Hematopoietic multipotent progenitor cell treated with erythropoietin and hydrocortisone succinate and interleukin-3 and kit ligand, for 4 days (in vitro differentiated cells): ENCODE measurements at places on chromosomes 1 and 21.

DNA sequence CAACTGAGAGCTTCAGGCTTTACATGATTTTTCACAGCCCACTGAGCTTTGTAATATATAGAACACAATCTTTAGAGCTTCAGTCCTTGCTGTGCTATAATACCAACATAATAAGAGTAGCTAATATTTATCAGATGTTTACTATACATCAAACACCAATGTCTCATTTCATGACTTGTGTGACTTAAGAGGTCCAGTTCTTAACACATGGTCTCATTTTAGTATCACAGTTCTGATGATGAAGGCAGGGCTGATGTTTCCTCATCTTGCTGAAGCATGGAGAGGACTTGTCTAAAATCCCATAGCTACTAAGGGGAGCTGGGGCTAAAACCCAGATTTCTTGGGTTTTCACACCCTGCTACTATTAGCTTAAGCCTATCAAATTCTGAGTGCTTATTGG lies 5.5 kb downstream of the MTR start:
- DNase-seq = no peak

DNA sequence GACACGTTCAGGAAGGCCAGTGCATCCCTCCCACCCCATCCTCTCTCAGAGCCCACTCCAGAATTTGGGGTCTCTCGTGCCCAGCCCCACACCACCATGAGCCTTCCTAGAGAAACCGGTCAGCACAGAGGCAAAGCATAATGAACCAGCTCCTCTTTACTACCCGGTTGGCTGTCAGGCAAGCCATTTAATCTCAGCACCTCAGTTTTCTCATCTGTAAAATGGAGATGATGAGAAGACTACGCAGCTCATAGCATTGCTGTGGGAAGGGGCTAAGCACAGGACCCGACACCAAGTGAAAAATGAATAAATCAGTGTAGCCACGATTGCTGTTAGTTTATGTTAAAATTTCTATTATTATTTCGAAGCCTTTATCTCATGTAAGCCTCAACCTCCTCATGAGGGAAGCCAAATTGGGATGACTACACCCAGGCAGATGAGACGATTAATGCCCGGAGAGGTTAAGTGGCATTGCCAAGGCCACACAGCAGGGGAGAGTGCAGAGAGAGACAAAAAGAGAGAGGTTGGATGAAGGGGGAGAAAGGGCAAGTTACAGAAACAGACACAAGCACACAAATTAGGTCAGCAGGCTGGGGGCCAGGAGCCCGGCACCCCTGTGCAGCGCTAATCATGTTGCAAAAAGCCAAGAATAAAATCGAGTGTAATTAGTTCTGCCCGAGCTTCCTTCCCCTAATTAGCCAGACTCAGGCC lies 25.7 kb downstream of the SDC3 start:
- DNase-seq = no peak

GRCh38 chr1:87226341-87226760 lies 102.3 kb upstream of the LMO4 start:
- DNase-seq = peak; percentile 52

DNA sequence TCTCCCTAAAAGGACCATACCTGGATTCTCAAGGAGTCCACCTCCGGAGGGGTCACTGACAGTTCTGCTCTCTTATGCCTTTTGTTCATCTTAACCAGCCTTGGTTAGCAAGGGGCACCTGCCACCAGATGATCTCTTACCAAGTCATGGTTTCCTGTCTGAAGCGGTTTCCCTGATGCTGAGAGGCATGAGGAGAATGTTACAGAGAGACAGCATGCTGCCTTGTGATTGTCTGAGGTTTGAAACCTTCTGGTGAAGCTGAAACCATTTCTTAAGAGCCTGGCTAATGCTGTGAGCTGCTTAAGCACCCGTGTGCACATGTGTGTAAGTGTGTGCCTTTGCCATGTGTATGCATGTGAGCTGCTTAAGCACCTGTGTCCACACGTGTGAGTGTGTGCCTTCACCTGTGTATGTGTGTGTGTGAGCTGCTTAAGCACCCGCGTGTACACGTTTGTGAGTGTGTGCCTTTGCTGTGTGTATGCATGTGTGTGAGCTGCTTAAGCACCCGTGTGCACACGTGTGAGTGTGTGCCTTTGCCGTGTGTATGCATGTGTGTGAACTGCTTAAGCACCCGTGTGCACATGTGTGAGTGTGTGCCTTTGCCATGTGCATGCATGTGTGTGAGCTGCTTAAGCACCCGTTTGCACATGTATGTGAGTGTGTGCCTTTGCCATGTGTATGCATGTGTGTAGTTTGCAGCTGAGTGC lies 136.4 kb upstream of the COL6A1 start:
- DNase-seq = no peak

DNA sequence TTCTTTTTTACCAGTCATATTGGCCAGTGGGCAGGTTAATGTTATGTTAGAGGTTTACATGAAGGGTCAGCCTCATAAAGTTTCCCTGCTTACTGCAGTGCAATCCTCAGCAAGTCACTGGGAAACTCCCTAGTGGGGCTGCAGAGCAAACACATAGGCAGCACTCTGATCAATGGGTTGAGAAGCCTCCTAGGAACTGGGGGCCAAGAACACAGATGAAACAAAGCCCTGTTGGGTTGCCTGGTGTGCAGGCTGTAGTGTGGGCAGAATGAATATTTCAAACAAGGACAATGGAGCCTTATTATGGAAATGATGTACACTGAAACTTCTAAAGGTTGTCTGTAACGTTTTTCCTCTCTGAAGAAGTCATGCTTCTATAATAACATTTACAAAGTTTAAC lies 431.6 kb upstream of the PTBP2 start:
- DNase-seq = no peak

- DNase-seq = peak; percentile 76
Measured at GRCh38 chr1:61184040-61184713, 101.8 kb downstream of the NFIA start.

DNA sequence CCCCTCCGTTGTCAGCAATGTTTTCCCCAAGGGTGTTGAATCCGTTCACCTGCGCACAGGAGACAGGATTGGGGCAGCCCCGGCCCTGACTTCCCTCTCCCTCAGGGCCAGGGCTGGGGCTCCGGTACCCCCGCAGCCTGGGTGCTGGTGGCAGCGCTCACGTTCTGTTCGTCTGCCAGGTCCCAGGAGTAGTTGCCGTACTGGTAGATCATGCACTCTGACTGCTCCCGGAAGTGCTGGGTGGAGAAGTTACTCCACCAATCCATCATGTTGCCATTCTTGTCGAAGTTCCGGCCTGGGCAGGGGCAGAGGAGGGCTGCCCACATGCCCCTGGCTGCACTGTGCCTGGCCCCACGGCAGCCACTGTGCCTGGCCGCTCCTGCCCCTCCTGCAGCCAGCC lies 6.1 kb downstream of the PRXL2B start:
- DNase-seq = peak; percentile 52

GRCh38 chr1:38465460-38465859 lies 394.1 kb downstream of the RRAGC start:
- DNase-seq = no peak

GRCh38 chr1:161139766-161140165 lies 7.3 kb upstream of the DEDD start:
- DNase-seq = peak; percentile 81

- DNase-seq = no peak
Measured at GRCh38 chr21:44704636-44705001, 6.8 kb downstream of the TSPEAR start.

DNA sequence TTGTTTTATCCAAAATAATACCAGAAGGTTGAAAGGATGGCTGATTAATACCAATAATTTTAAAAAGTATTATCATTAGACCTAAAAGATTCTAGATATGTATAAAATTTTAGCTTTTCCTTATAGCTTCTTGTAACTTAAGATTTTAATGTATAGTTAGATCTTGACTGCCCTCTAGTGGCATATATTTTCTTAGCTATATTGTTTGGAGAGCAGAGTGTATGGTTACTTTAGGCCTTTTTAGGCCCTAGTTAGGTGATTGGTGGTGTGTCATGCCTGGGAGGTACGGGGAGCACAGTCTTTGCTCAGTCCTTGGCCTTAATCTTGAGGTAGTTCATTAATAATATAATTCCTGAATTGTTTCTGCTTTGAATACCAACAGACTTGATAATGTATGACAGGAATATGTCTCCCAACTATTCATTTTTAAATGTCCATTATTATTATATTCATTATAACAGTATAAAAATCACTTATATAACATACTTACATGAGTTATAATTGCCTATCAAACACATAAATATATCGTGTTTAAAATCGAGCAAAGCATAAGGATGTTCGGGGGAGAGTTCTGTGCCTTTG lies 328.4 kb downstream of the ZP4 start:
- peak; percentile 88 for DNase-seq

- DNase-seq = peak; percentile 79
Measured at GRCh38 chr1:6358757-6359201, 34.8 kb downstream of the ACOT7 start.

DNA sequence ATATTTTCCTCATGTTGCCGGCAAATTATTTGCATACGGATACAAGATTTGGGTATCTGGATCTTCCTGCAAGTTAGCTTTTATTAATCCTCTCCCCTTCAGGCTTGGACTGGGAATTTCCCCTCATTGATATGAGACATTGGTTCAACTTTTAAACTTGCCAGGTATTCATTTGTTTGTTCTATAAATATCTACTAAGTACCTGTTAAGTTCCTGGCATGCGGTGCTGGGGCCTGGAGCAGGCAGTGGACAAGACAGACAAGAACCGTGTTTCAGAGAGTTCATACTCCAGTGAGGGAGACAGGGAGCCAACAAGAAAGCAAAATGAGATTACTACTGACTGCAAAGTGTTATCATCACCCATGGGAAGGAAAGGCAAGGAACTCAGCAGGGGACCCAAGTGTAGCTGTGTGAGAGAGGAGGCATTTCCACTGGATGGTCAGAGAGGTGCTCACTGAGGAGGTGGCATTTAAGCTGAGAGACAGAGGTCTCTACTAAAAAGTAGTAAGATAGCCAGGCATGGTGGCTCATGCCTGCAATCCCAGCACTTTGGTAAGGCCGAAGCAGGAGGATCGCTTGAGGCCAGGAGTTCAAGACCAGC lies 39.1 kb upstream of the FHAD1 start:
- DNase-seq = no peak

DNA sequence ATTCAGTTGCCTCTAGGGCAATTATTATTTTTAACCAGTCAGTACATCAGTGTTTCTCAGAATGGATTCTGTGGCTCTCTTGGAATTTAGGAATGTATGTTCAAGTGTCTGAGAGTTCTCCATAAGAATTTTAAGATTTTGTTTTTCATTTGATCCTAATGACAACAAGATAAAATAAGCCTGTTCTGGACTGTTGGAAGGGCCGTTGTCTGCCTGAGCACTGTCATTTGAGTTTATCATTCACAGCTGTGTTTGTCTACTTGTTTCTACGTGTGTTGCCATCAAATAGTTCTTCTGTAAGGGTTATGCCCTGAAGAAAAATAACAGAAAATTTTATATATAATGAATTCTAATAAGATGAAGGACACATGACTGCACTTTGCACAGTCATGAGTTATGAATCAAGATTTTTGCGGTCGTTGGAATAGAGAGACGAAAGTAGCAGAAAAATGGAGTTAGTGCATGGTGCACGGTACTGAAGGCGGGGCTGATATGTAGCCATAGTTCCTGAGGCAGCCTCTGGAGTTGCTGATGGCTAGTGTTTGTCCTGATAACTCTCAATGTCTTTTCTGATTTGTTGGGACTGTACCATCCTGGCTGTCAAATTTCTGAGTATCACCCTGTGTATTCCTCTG lies 92.5 kb downstream of the NOS1AP start:
- DNase-seq = no peak

- DNase-seq = no peak
Measured at GRCh38 chr21:37445228-37445627, 78.7 kb downstream of the DYRK1A start.

DNA sequence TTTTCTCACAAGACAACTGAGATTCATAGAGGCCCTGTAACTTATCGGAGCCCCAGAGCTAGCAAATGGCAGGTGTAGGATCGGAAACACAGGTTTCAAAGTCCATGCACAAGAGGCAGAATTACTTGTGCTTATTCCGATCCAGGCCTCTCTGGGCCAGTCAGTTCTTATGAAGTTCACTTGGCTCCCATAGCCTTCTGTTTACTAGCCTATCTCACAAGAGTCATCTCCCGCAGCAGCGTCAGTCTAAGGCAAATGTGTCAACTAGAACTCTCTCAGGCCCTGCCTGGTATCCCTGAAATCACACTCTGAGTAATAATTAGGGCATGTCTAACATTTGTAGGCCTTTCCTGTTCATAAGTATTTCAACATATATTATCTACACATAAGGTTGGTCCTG lies 43.3 kb downstream of the PHC2 start:
- DNase-seq = no peak

DNA sequence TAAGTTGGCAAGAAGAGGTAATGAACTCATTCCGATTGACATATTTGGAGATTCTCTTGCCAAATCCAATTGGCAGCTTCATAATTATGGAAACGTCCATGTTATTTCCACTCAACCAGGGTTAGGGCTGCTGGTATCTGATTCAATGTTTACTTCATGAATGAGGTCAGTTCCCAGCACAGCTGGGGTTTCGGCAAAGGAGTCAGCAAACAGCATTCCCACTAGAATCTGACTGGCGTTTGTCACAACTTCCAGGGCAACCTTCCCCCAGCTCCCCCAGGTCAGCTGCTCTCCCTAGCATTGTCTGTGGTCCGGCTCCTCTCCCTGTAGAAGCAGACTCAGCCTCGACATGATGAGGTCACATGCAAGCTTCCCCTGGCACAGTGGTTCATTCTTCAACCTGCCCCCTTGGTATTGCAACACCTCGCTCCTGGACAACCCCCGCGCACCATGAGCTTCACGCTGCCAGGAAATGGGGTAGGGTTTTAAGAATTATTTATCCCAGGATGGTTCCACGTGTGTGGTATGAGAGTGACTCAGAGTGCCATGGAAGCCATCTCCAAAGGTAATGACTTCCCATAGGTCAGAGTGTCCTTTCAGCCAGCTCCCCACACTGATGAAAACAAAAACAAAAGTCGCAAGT lies 100.7 kb upstream of the SLC25A33 start:
- DNase-seq = peak; percentile 24

DNA sequence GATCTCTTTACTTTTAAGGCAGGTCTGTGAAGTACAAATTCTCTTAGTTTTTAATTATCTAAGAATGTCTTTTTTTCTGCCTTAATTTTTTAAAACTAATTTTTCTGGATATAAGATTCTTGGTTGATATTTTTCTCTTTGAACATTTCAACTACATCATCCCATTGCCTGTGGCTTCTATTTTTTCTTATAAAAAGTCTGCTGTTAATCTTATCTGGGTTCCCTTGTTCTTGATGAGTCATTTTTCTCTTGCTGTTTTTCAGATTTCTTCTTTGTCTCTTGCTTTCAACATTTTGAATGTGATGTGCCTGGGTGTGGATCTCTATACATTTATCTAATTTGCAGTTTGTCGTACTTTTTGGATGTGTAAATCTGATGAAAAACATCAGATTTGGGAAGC lies 525.2 kb upstream of the PBX1 start:
- DNase-seq = no peak

DNA sequence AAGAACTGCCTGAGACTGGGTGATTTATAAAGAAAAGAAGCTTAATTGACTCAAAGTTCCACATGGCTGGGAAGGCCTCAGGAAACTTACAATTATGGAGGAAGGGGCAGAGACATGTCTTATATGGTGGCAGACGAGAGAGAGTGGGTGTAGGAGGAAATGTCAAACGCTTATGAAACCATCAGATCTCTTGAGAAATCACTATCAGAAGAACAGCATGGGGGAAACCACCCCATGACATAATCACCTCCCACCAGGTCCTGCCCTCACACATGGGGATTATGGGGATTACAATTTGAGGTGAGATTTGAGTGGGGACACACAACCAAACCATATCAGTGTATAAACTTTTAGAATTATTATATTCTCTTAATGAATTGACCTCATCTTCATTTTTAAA lies 335.9 kb upstream of the DPYD start:
- DNase-seq = no peak
